ENCODE measurements at places on chromosomes 2 and 18.

GRCh38 chr2:60523963-60524362 is 29.5 kb downstream of the BCL11A start:
- H3K4me3 ChIP-seq, result no peak overlapping the region
- peaks cover 93% of the 10 kb centered on the region for H3K4me1 ChIP-seq
- H3K36me3 ChIP-seq, result peaks cover 15% of the 10 kb centered on the region
- H3K27ac ChIP-seq, result no peak overlapping the region
- DNase-seq, result no peak

GRCh38 chr2:226115832-226116200 is 683.8 kb downstream of the IRS1 start:
- no peak for DNase-seq
- peak overlapping the region; percentile 84 for H3K27ac ChIP-seq
- peaks cover 42% of the 10 kb centered on the region for H3K4me1 ChIP-seq
- no peaks in the 10 kb centered on the region for H3K27me3 ChIP-seq
- H3K4me3 ChIP-seq, result no peak overlapping the region

DNA sequence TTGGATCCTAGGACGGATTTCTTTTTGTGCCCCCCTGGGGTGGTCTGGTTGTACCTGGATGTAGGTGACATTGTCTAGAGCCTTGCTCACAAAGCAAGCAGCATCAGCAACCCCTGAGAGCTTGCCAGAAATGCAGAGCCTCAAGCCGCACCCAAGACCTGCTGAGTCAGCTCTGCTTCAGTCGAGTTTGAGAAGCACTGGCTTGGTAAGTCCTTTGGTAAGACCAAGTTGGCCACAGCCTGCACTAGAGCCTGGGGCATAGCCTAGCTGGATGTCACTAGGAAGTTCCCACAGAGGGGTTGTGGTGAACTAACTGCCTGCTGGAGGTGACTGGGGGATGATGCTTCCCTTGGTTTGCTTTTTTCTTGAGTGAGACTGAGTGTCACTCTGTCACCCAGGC is 6.2 kb downstream of the ABCG5 start:
- H3K36me3 ChIP-seq, result no peaks in the 10 kb centered on the region
- peaks cover 2% of the 10 kb centered on the region for H3K4me1 ChIP-seq
- H3K4me3 ChIP-seq, result peak overlapping the region; percentile 78
- H3K27ac ChIP-seq, result no peak overlapping the region
- DNase-seq, result no peak

GRCh38 chr2:222753251-222753824 is 81.9 kb downstream of the MOGAT1 start:
- H3K27me3 ChIP-seq, result 0 out of 2 replicates have a peak, but pooled peaks cover 2% of the 10 kb centered on the region
- H3K36me3 ChIP-seq, result no peaks in the 10 kb centered on the region
- no peak for DNase-seq
- H3K27ac ChIP-seq, result no peak overlapping the region
- H3K4me3 ChIP-seq, result no peak overlapping the region
- peaks cover 29% of the 10 kb centered on the region for H3K4me1 ChIP-seq

GRCh38 chr18:9441061-9441460 is 34.3 kb upstream of the RALBP1 start:
- H3K4me1 ChIP-seq, result peaks cover 9% of the 10 kb centered on the region
- no peak for DNase-seq
- H3K36me3 ChIP-seq, result no peaks in the 10 kb centered on the region
- H3K27me3 ChIP-seq, result no peaks in the 10 kb centered on the region

Data from WTC11 (cell line).